AG04449 (cell line): ENCODE measurements at places on chromosomes 3 and 15.

DNA sequence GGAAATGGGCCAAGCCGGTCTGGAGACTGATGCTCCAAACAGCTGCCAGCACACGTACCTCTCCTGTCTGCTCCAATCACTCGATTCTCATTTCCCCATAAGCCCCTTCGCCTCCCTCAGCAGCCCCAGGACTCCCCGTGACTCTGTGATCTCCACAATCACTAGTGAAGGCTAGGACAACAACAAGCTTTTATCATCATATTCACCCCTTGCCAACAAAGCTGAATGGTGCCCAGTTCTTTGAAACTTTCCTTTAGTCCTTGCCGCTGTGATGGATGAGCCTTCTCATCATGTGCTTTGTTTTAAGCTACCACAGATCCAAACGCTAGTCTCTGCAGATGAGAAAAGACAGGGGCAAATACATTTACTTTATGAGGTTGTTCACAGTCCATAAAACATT lies 242.0 kb downstream of the SV2B start:
- DNase-seq, result no peak

GRCh38 chr3:11385891-11386290 lies 113.7 kb downstream of the ATG7 start:
- DNase-seq, result no peak

- no peak for DNase-seq
Observed at GRCh38 chr3:156561533-156561932, 6.6 kb upstream of the SSR3 start.

- peak; percentile 57 for DNase-seq
Observed at GRCh38 chr3:73766599-73767381, 142.0 kb upstream of the PDZRN3 start.
